Midbrain (tissue), 1 donor: ENCODE measurements at places on chromosomes 4 and X.

- DNase-seq: no peak
Measured at GRCh38 chrX:154465601-154466000, 7.5 kb downstream of the PLXNA3 start.

DNA sequence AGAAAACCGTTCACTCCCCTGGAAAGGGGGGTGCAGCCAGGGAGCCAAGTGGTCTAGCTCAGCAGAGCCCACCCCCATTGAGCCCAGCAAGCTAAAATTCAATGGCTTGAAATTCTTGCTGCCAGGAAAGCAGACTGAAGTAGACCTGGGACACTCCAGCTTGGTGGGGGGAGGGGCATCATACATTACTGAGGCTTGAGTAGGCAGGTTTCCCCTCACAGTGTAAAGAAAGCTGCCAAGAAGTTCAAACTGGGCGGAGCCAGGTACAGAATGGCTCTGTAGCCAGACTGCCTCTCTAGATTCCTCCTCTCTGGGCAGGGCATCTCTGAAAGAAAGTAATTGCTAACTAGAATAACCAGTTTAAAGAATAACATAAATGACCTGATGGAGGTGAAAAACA, 372.3 kb upstream of the F9 start:
- no peak for DNase-seq

- DNase-seq: no peak
Measured at GRCh38 chr4:141759796-141760425, 123.5 kb downstream of the IL15 start.

DNA sequence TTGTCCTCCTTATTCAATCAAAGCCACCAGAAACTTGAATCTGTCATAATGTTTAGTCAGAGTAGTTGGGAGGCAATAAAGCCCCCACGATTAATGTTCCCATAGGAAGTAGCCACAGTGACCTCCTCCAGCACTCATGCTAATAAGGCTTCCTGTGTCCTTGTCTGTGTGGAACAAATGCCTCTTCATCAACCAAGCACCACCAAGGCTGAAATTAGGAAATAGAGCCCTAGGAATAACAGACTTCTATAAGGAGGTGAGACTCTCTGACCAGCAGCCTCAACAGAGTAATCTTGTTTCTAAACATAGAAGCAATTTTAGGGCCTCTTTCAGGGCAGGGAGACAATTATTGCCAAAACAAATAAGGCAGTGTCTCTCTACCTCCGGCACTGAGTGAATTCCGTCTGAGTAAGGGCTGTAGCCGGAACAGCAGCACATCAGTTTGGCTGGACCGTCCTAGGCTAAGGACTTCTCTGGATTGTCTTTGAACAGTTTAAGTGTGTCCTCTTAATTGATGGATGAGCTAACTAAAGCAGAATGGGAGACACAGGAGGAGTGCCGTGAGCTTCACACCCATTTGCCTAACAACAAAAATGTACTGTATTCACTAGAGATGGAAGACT, 329.2 kb upstream of the HAND2 start:
- no peak for DNase-seq

DNA sequence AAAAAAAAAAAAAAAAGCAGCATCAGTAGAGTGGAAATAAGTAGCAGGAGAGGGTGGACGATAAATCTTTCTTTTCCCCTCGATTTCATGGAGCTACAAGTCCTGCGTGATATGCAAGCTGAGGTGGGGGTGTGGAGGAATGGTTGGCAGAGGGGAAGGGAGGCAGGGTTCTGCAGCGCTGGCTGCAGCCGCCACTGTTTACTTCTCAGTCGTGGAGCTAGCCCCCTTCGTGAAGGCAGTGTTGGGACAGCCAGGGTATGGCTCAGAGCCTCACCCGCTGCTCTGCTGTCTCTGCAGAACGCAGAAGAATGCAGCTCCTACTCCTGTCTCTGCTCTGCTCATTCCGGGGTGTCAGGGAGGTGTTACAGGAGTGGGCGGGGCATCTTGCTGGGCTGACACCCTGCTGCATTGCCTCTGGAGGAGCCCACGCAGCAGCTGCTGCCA, 140.6 kb downstream of the GPM6A start:
- no peak for DNase-seq
